ENCODE measurements at places on chromosomes 5 and 9.

- no peak for DNase-seq
These were observed 11.4 kb downstream of the HABP4 start for GRCh38 chr9:96461336-96461735.

- DNase-seq = no peak
These were observed 191.3 kb upstream of the PRDM9 start for GRCh38 chr5:23316060-23316591.

DNA sequence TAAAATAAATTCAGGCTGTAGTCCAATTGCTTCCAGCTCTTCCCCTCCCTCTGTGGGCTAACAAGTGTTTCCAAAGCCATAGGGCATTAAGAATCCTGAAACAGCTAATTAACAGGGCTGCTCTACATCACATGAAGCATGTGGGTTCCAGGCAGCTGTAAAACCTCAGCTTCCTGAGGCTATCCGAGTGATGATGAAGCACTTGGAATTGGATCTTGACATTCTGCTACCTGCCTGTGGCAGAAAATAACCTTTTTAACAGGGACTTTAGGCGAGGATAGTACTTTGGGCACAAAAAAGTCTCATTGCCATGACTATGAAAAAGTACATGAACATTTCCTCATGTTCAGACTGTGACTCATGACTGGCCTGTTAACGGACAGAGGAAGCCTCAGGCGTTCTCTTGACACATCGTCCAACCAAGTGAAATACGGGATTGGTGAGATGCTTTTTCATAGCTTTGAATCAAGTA lies 107.2 kb downstream of the PDE4D start:
- DNase-seq = no peak

DNA sequence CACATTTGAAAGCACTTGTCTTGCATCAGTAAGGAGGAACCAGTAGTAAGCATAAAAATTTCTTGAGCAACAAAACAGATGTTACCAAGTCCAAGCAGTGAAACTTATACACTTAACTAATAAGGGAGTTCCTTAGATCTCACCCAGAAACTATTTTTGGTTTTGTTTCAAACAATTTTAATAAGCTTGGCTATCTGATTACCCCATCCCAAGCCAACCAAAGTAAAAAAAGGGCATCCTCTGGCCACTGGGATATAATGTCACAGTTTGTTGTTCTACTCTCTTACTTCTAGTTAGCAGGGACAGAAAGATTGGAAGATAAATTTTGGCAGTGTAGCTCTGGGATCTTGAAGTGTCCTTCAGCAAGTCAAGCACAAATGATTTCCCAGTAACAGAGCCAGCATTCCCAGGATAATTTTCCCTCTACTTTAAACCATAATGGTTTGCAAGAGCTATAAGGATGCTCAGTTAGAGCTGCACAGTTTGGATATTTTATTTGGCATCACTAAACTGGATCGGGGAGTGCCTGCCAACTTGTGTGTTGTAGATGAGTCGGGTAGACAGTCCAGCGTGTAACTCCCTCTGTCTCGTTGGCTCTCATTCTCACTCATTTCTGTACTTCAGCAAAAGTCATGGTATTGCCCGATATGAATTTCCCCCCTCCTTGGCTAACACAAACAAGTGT lies 161.9 kb upstream of the HMHB1 start:
- no peak for DNase-seq

- no peak for DNase-seq
These were observed 6.5 kb downstream of the RPS6 start for GRCh38 chr9:19373527-19373926.
